ENCODE measurements at places on chromosomes 12 and 14. TPM values are rescaled to one million over a fixed set of nuclear protein-coding genes. Genes with fewer than 3 reads are reported as not detected.

DNA sequence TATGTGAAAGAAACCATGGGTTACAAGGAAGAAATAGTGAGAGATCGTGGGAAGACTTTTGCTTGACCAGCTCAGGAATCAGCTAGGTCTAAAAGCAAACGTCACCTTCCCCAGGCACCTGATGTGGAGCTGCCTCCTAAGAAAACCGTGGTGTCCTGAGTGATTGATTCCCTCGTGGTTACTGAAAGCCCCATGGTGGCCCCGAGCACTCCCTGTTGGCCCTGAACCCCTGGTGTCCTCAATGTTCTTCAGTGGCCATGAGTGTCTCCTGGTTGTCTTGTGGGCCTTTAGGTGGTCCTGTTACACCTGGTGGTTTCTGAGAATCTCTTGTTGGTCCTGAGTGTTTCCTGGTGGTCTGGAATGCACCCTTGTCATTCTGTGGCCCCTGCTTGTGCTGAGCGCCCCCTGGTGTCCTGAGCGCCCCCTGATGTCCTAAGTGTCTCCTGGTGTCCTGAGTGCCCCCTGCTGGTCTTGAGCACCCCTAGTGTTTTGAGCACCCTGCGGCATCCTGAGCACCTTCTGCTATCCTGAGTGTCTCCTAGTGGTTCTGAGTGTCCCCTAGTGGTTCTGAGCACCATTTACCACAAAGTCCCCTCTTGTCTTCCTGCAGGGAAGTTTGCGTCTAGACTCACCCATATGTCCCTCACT lies 518.7 kb downstream of the TMEM121 start:
- DNase-seq, result peak; percentile 69
- peaks cover 6% of the 10 kb centered on the region for H3K27me3 ChIP-seq
- H3K27ac ChIP-seq, result peak overlapping the region; percentile 20
- H3K36me3 ChIP-seq, result no peaks in the 10 kb centered on the region
- no peak overlapping the region for H3K4me3 ChIP-seq

DNA sequence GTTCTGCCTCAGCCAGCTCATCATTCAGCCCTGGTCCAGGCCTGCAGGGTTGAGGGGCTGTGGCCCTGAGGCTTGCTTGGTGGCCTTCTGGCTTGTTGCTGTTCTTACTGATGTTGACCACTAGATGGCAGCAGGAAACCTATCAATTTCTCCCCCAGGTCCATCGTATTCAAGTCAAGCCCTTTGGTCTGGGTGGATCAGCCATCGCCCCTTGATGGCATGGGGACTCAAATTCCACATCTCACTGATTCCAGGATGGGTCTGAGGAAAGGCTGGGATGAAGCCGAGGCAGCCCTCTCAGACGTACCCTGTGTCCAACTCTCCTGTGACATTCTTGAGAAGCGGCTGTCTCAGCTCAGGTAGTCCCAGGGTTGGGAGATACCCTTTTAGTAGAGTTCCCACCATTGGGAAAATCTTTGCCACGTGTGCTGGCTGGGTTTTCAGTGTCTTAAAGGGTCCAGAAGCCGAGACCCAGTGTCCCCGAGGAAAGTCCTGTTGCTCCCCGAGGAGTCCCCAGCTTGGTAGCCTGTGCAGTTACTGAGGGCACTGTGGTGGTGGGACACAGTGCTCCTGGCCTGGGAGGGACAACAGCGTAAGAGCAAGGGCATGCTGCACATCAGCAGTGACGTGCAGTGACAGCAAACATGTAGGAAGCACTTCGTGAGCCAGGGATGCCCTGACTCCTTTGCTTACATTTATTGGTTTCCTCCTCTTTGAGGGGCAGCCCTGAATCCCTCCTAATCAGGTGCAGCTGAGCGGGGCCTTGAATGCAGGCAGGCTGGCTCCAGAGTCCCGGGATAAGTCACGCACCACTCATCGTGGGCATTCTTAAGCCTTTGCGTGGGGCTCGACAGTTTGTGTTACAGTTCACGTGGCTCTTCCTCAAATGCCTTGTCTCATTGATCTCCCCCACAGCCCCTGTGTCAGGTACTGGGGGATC lies 58.6 kb downstream of the TSPAN9 start:
- no peak overlapping the region for H3K4me3 ChIP-seq
- no peaks in the 10 kb centered on the region for H3K4me1 ChIP-seq
- peaks cover 29% of the 10 kb centered on the region for H3K27me3 ChIP-seq
- H3K27ac ChIP-seq, result no peak overlapping the region
- no peaks in the 10 kb centered on the region for H3K36me3 ChIP-seq

Gene CACNA1C
- 0.27 TPM for total RNA-seq

DNA sequence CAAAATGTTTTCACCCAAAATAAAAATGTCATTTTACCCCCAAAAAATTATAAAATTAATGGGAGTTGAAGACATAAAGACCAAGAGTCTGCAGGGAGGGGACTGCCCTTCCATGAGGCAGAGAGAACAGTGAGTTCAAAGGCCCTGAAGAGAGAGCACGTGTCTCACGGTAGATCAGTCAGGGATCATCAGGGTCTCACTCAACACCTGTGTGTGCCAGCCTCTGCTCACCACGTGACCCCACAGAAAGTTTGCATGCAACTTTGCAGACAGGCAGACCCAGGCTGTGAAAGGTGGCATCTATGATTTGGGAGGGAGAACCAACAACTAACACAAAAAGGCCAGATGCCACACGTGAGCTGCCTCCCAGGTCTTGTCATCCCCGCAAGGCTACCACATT lies 33.1 kb downstream of the CLMN start:
- H3K4me3 ChIP-seq, result no peak overlapping the region
- no peak for DNase-seq
- no peaks in the 10 kb centered on the region for H3K36me3 ChIP-seq
- no peaks in the 10 kb centered on the region for H3K4me1 ChIP-seq
- no peak overlapping the region for H3K27ac ChIP-seq
- peaks cover 3% of the 10 kb centered on the region for H3K27me3 ChIP-seq

GRCh38 chr12:7729746-7730145 lies 17.4 kb downstream of the CLEC4C start:
- H3K27me3 ChIP-seq, result peaks cover 5% of the 10 kb centered on the region
- no peak for DNase-seq
- no peaks in the 10 kb centered on the region for H3K4me1 ChIP-seq

Gene PTPRO
- total RNA-seq, result 0.22 TPM

Gene NGB
- not detected for total RNA-seq

Gene TGM1
- 4.8 TPM for total RNA-seq

GRCh38 chr12:21940549-21941505 lies at the start of gene ABCC9:
Gene ABCC9, minus strand, starts transcription at chr12:21941426. Its CDS starts 4,752 bp downstream, at chr12:21936674.
- DNase-seq, result no peak
- H3K27ac ChIP-seq, result no peak within 1 kb of the TSS
- no peaks in the 10 kb centered on the region for H3K36me3 ChIP-seq
- peaks cover 49% of the 10 kb centered on the region for H3K27me3 ChIP-seq
- peak within 1 kb of the TSS; percentile 29 for H3K4me3 ChIP-seq

Gene RTL1
- not detected for total RNA-seq

DNA sequence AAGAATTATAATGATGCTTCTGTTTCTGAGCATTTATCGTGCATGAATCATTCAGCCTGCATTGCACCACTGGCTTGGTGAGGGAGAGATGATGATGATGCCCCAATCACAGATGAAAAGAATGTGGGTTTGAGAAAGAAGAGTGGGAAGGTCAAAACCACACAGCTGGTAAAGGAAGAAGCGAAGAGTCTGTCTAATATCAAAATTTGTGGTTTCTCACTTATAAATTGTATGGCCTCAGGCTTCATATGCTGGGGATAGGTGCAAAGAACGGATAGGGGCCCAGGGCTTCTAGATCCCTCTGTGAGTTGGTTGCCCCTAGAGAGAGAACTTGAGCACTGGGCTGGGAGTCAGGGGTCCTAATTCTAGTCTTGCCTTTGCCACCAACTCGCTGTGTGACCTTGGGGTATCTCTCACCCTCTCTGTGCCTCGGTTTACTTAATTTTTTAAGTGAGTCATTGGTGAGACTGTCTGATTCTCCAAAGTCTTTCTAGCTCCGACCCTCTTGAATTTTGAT lies 2.2 kb downstream of the OASL start:
- peak overlapping the region; percentile 37 for H3K27ac ChIP-seq
- peak overlapping the region; percentile 48 for H3K4me3 ChIP-seq
- no peak for DNase-seq

Gene PYM1
- total RNA-seq, result 38.8 TPM

GRCh38 chr14:101497684-101498525 lies 63.4 kb upstream of the DIO3 start:
- no peak for DNase-seq
- H3K4me1 ChIP-seq, result no peaks in the 10 kb centered on the region
- H3K4me3 ChIP-seq, result no peak overlapping the region
- peaks cover 11% of the 10 kb centered on the region for H3K27me3 ChIP-seq
- H3K36me3 ChIP-seq, result no peaks in the 10 kb centered on the region
- no peak overlapping the region for H3K27ac ChIP-seq

Gene BDKRB1
- not detected for total RNA-seq

DNA sequence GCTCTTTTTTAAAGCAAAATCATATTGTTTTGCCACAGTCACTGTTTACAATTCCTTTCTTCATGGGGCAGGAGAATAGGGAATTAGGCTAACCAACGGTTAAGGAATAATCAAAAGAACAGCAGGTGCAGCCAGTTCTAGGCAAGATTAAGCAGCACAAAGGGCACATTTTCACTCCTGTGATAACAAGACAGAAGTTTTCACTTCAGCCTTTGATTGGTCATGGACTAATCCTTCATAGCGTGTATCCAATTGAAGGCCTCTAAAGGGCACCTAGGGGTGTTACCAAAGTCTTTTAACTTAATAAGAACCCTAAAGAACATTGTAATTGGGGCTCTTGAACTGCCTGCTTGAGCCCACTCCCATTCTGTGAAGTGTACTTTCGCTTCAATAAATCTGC lies 206.9 kb upstream of the AMIGO2 start:
- peaks cover 16% of the 10 kb centered on the region for H3K4me1 ChIP-seq
- DNase-seq, result no peak
- no peaks in the 10 kb centered on the region for H3K27me3 ChIP-seq
- no peak overlapping the region for H3K4me3 ChIP-seq

DNA sequence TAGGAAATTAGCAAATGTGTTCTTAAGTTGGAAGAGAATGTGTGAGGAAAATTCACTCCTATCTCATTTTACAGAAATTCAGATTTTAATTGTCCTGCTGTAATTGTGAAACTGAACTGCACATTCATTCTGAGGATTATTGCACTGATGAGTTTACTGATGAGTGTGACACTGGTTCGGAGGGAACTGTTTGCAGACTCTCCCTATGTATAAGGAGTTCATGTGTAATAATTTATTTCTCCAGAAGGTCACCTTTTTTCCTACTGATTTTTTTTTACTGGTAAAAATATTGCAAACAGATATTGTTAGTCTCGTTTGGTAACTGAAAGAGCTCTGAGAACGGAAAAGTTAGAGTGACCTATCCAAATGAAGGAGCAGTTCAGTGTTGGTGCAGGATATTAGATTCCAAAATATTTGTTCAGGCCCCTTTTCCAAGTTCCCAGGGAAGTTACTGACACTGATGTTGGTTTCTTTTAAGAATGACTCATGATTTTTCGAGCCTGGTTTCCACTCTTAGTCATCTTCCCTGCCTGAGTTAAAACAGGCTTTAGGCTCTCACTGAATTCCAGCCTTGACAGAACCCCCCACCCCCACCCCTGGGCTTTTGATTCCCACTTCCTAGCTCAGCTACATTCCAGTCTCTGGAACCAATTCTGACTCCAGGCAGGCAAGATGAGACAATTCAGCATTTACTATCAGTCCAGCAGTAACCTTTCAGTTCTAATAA lies 18.4 kb downstream of the ANO6 start:
- no peaks in the 10 kb centered on the region for H3K27me3 ChIP-seq
- peaks cover 9% of the 10 kb centered on the region for H3K36me3 ChIP-seq
- H3K27ac ChIP-seq, result peak overlapping the region; percentile 57
- no peak for DNase-seq

DNA sequence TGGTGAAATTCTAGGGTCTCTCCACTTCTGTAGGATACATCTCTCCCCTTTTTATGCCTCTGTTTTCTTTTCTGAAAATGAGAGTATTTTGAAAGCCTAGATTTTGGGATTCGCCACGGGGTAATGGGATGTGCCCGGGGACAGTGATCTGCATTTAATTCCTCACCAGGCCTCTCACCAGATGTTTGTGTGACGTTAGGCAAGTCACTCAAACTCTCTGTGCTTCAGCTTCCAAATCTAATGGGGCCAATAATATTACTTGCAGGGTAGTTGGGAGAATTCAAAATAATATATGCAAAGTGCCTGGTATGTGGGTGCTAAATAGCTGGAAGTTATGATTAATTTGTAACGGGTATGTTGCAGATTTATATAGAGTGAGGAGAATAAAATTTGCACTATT lies 78.8 kb downstream of the C12orf75 start:
- H3K4me3 ChIP-seq, result no peak overlapping the region
- peaks cover 2% of the 10 kb centered on the region for H3K36me3 ChIP-seq
- peaks cover 9% of the 10 kb centered on the region for H3K4me1 ChIP-seq
- H3K27me3 ChIP-seq, result no peaks in the 10 kb centered on the region
- no peak overlapping the region for H3K27ac ChIP-seq

Gene GARIN6
- total RNA-seq, result not detected

- H3K27me3 ChIP-seq, result no peaks in the 10 kb centered on the region
- no peak overlapping the region for H3K4me3 ChIP-seq
- H3K36me3 ChIP-seq, result no peaks in the 10 kb centered on the region
- no peaks in the 10 kb centered on the region for H3K4me1 ChIP-seq
- no peak for DNase-seq
Measured at GRCh38 chr14:88986146-88986841, 161.8 kb downstream of the TTC8 start.

GRCh38 chr12:58860788-58861240 lies 59.5 kb downstream of the LRIG3 start:
- H3K4me3 ChIP-seq, result no peak overlapping the region
- H3K27me3 ChIP-seq, result no peaks in the 10 kb centered on the region
- H3K36me3 ChIP-seq, result no peaks in the 10 kb centered on the region
- no peak for DNase-seq

DNA sequence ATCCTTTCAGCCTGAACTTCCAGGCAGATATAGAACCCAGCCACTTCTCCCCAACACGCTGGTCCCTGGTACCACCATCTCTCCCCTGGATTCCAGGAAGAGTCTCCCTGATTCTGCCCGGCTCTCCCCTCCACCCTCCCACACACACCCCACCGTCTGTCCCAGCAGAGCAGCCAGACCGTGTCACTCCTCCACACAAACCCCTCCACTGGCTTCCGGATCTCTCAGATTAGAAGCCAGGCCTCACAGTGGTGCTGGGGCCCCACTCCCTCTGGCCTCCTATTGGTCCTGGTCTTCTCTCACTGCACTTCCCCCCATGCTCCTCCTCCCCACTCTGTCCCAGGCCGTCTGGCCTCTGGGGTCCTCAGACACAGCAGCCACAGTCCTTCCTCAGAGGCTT lies 52.4 kb upstream of the CDKN3 start:
- DNase-seq, result no peak
- H3K27ac ChIP-seq, result no peak overlapping the region
- no peaks in the 10 kb centered on the region for H3K4me1 ChIP-seq
- H3K27me3 ChIP-seq, result peaks cover 4% of the 10 kb centered on the region
- H3K4me3 ChIP-seq, result no peak overlapping the region

Gene RPL10L
- not detected for total RNA-seq

DNA sequence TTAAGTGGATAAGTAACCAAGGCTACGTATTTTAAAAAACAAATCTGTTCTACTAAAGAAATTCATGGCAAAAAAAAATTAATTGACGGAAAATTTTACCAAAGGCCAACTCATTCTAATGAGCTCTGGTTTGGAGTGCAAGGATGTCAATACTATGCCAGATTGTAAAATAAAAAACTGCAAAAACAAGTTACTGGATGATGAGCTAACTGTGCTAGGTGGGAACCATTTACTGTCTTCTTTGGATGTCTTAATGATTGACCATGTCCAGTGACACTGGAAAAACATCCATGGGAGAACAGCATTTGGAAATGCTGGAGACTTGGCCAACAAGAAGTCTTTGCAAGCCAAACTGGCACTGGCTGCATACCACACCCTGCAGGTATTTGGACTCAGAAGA lies 41.6 kb downstream of the KITLG start:
- no peak overlapping the region for H3K4me3 ChIP-seq
- H3K27me3 ChIP-seq, result no peaks in the 10 kb centered on the region
- DNase-seq, result no peak
- no peaks in the 10 kb centered on the region for H3K4me1 ChIP-seq

Gene CD69
- 90.5 TPM for total RNA-seq

Gene CLEC4C
- not detected for total RNA-seq

Gene ALG10
- total RNA-seq, result 28.5 TPM

All from activated T-helper 1 cell treated with anti-CD3 and anti-CD28 coated beads, Interleukin-12 subunit alpha, Interleukin-12 subunit beta, Interleukin-2, Interleukin-4 antibody, amounts not matched to agents 30 ng/mL and 10 ng/mL and 1 ng/mL, durations not matched to agents 14 hours and 24 hours and 36 hours (primary cell).